ENCODE measurements at places on chromosomes 16 and 17.

DNA sequence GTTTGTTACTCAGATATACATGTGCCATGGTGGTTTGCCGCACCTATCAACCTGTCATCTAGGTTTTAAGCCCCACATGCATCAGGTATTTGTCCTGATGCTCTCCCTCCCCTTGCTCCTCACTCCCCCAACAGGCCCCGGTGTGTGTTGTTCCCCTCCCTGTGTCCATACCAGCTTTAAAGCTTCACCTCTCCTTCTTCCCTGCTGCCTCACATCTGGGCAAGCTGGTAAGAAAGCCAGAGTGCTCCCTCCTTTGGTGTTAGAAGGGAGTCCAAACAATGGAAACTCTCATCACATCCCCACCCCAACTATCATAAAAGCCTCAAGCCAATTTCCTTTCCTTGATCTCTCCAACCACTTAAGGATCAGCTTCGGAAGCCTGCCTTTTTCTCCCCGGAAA lies 1115.6 kb upstream of the GOT2 start:
- DNase-seq = no peak

- DNase-seq = no peak
Observed at GRCh38 chr16:2687531-2688308, 5.4 kb downstream of the KCTD5 start.

- no peak for DNase-seq
Observed at GRCh38 chr17:83036666-83037065, 42.7 kb upstream of the METRNL start.

GRCh38 chr17:8056976-8057625 lies 18.2 kb downstream of the ALOX15B start:
- DNase-seq = no peak

GRCh38 chr16:64845071-64845470 lies 276.8 kb downstream of the CDH11 start:
- DNase-seq = no peak

DNA sequence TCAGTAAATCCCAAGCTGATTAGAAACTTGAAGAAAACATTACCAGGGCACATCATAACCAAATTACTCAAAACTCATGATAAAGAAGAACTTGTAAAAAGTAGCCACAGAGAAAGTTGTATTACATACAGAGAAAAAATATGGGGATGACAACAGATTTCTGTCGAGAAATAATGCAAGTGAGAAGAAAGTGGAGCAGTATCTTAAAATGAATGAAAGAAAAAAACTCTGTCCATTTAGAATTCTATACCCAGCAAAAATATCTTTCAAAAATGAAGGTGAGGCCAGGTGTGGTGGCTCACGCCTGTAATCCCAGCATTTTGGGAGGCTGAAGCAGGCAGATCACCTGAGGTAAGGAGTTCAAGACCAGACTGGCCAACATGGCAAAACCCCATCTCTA lies 165.9 kb downstream of the PARN start:
- DNase-seq = no peak

- no peak for DNase-seq
Observed at GRCh38 chr16:2471016-2471652, at the start of gene NTN3. Gene NTN3 (plus strand): TSS chr16:2471297. CDS start chr16:2471702, 405 bp downstream.

- peak; percentile 58 for DNase-seq
Observed at GRCh38 chr17:64028874-64029464, 8.5 kb upstream of the ICAM2 start.

DNA sequence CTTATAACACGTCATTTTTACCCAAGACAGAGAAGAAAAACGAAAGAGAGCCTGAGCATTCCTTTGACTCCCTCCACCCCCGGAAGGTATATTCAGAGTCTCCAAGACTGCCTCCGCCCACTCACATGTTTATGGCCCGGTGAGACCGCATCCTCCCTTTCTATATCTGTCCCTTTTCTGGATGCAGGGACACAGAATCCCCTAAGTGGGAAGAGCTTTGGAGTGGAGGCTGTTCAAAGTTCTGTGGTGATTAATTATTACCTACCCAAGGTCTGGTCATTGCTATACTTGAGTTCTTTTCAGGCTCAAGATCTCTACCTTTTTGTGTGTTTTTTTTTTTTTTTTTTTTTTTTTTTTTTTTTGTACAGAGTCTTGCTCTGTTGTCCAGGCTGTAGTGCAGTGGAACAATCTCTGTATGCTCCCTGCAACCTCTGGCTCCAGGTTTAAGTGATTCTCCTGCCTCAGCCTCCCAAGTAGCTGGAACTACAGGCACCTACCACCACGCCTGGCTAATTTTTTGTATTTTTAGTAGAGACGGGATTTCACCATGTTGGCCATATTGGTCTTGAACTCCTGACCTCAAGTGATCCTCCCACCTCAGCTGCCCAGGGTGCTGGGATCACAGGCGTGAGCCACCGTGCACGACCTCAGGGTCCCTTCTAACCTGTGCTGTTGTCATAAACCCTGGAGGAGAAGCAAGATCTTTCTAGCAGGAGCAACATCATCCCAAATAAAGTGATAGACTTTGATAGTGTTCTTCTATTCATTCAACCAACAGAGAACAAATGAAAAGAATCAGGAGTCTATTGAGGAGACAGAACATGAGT lies 407.1 kb downstream of the WWOX start:
- no peak for DNase-seq

DNA sequence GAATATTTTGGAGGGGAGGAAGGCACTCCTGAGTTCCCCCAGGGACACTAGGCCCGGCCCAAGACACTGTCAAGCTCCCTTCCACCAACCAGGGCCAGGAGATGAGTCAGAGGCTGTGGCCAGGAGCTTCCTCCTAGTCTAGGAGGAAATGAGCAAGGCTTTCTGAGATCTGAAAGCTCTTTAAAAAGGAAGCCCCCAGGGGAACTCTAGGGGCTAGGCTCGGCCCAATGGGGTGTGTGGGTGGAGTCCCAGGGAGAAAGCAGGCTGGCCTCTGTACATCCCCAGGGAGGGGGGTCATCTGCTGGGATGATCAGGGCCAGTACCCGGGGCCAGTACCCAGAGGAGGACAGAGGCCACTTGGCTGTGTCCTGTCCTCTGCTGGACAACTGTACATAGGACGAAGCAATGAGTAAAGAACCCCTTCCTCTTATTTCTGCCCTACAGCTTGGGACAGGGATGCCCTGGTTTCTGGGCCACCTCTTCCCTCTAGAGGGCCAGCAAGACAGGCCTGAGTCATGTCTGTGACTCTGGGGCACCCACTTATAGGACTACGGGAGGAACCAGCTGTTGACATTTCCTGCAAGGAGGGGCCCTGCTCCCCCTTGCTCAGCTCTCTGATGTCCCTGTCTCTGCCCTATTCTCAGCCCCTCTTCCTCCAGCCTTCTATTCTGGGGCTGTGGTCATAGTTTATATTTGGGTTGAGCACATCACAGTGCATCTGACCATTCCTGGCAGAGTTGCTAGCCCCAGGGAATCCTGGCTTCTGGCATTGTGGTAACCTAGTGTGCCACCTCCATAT lies 2.7 kb downstream of the FHOD1 start:
- peak; percentile 77 for DNase-seq

GRCh38 chr17:83024218-83024971 lies 55.0 kb upstream of the METRNL start:
- no peak for DNase-seq

DNA sequence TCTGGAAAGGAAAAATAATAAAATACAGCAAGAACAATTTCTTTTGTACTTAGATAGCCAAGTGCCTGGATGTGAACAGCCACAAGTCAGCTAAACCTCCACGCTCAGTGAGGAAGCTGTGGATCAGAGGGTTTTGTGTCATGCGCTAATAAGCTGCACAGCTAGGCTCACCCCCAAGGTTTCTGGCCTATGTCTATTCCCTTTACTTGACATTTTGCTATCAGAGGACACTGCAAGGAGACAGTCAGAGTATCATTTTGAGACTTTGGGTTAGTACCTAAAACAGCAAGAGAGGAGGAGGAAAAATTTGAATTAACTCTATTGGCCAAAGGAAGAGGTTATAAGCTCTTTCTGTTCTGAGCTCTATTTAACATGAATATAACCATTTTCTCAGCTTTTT lies 139.3 kb downstream of the KCNJ2 start:
- no peak for DNase-seq

GRCh38 chr17:55480631-55481315 lies 30.5 kb downstream of the SMIM36 start:
- DNase-seq = no peak

- no peak for DNase-seq
Observed at GRCh38 chr17:2802574-2802973, 6.3 kb downstream of the RAP1GAP2 start.

- no peak for DNase-seq
Observed at GRCh38 chr17:7750321-7750821, 32.8 kb downstream of the DNAH2 start.

- DNase-seq = no peak
Observed at GRCh38 chr17:35856603-35857002, 12.1 kb downstream of the HEATR9 start.

- no peak for DNase-seq
Observed at GRCh38 chr17:76534831-76535732, 2.4 kb downstream of the CYGB start.

DNA sequence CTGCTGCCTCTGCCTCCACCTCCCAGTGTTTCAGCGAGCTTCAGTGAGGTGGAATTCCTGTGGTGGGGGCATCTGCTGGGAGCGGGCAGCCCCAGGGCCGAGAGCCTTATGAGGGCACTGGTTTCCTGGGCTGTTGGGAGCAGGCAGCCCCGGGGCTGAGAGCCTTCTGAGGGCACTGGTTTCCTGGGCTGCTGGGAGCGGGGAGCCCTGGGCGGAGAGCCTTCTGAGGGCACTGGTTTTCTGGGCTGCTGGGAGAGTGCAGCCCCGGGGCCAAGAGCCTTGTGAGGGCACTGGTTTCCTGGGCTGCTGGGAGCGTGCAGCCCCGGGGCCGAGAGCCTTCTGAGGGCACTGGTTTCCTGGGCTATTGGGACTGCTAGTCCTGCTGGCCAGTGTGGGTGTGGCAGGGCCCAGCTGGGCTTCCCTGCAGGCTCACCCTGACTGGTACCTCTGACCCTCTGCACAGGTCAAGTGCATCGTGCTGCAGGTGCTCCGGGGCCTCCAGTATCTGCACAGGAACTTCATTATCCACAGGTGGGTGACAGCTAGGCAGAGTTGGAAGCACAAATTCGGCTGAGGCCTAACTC lies 5.6 kb downstream of the CDK10 start:
- DNase-seq = no peak

GRCh38 chr16:50204453-50205108 lies 51.5 kb downstream of the TENT4B start:
- DNase-seq = no peak

DNA sequence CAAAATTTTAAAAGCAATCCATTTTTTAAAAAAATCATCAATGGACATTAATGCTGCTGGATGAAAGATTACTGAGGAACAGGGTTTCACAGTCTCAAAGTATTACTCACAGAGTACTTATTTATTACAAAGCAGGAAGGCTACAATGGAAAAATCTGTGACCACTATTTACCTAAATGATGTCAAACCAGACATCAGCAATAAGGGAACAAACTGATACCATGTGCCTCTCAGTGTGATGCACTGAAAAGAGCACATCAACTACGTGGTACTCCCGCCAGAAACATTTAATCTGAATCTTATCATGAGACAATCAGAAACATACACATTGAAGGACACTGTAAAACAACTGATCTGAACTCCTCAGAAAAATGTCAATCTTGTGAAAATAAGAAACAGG lies 124.2 kb downstream of the PARN start:
- DNase-seq = no peak

DNA sequence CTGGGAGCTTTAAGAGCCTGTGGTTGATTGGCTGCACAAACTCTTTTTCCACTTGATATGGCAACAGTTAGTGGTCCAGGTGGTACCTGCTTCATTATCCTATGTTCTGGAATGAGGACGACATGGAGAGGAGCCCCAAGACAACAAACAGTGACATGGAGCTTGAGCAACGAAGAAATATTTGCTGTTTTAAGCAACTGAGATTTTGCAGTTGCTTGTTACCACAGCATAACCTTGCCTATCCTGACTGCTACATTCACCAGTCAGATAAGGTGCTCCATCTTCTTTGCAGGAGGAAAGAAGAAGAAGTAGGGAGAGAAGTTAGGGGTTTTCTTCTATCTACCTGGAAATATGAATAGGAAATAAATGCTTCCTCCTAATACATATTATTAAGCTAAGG lies 7.5 kb upstream of the ODF4 start:
- DNase-seq = no peak

DNA sequence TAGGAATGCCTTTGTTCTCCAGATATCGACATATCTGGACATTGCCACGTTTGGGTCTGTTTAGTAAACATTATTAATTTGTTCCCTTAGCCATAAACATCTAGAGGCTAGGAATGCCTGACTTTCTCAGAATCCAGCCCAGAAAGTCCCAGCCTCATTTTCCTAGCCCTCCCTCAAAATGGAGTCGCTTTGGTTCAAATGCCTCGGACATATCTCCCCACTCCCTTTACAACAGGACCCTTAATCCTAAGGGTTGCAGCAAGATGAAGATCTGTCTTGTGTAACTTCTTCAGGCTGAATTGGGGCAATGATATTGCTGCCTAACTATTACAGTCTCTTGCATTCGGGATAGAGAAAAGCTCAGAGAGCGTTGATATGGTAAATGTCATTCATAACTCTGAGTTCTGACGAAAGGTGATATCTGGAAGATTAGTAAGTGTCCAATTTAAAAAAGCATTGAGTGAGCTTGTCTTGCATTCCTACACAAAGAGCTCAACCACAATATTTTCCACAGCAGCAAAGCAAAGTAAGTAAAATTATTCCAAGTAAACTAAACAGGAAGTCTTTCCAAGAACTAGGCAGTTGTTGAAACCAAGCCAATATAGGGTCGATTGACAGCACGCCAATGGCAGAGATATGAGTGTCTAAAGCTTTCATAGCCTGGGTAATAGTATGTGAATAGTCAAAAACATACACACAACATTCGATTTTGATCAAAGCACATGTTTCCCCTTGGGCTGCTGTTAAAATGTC lies 46.0 kb upstream of the ARL4D start:
- no peak for DNase-seq

Data from central memory CD4-positive, alpha-beta T cell (primary cell).